GM12864 (cell line): ENCODE measurements at places on chromosomes 2 and 18.

GRCh38 chr2:70385966-70386595, 84.2 kb upstream of the FAM136A start:
- no peak for DNase-seq

- DNase-seq: no peak
These were observed 1523.7 kb upstream of the PIK3C3 start for GRCh38 chr18:40431071-40431985.

DNA sequence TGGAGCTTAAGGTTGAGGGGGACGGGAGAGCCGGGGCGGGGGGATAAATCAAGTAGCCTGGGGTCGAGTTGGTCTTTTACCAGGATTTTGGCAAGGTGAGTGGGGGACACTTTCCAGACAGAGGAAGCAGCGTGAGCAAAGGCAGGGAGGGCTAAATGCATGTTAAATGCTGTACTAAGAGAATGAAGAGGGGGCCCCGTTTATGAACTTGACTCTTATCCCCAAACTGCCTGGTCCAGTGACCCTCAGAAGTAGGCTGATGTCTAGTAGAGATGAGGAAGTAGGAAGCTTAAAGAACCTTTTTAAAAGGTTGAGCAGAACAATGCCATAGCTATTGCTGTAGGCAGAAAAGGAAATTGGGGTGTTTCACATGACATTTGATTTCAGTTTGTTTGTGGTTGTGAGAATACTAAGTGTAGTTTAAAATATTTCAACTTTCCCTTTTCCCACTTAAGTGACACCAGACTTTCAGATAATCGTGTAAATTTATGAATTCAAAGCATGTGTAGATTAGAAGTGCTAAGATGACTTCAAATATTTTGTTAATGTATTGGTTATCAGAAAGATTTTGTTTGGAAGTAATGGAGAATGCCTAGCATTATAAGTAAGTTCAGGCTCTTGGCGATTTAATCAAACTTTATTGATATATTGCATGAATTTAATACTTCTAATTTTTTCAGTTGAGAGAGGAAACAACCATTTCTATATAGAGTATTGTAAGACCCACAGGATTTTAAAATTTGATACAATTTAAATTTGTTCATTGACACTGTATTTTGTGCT, 1.8 kb downstream of the REL start:
- DNase-seq: peak; percentile 61

DNA sequence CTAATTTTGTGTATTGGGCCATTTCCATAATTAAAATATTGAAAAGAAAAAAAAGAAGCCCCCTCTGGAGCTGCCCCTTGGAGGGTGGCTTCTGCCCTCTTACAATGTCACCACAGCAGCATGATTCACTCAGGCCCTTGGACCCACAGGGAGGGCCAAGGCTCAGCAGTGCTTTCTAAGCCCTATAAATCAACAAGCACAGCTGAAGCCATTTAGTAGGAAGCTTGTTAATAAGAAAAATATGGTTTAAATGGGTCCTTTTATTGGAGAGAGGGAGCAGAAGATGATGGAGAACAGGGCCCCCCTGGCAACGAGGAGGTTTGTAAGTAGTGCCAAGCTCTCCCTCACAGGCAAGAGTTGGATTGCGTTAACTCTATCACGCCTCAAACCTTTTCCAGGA, 107.6 kb upstream of the FZD7 start:
- no peak for DNase-seq

- DNase-seq: no peak
These were observed 68.5 kb downstream of the FIGN start for GRCh38 chr2:163667064-163667887.
